ENCODE measurements at places on chromosomes 1 and 21.

- no peak for ATAC-seq
These were observed 281.2 kb upstream of the PLXNA2 start for GRCh38 chr1:208525417-208525816.

DNA sequence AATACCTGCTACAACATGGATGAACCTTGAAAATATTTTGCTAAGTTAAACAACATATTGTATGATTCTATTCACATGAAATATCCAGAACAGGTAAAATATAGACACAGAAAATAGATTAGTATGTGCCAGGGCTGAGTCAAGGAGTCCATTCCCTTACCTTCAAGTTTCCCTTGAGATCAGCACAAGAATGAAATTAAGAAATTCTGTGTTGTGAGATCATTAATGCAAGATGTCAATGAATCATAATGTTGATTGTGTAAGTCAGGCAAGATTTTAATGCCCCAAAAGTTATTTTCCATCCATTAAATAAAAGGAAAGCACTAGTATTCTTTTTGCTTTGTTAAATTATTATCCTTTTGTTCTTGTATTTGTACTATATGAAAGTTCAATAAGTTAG is 139.4 kb downstream of the MRPL39 start:
- no peak for ATAC-seq

- no peak for ATAC-seq
These were observed 88.3 kb downstream of the COL24A1 start for GRCh38 chr1:86068271-86068721.

DNA sequence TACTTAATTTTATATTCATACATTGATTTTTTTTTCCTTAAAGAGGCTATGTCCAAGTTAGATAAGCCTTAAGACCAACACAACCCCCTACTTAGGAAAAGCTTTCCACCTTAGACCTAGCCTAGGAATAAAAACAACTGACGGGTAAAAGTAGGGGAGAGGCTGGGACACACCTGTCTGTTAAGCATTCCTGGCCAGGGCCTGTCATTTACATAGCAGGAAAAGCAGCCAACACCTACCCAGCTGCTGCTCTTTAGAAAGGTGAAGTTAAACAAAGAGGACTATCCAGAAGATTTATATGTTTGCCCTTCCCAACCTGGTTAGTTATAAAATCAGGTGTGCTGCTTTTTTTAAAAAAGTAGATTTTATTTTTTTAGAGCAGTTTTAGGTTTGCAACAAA is 29.1 kb upstream of the SAMD13 start:
- ATAC-seq: no peak

DNA sequence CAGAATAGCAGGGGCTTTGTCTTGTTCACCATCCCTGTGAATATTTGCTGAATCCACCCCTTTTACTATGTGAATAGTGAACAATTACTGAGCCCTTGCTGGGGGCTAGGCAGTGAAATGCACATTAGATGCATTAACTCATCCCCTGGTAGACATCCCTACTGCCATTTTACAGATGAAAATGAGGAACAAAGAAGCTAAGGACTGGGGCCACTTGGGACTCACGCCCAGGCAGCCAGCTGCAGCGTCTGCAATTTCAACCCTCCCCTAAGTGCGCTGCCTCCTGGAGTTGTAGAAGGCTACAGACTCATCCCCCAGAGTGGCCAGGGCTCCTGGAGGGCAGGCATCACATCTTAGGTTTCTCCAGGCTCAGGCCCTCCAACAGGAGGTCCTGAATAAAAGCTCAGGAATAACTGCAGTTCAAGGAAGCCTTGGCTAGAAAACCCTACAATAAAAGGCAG is 31.6 kb downstream of the CAPZB start:
- ATAC-seq: no peak

DNA sequence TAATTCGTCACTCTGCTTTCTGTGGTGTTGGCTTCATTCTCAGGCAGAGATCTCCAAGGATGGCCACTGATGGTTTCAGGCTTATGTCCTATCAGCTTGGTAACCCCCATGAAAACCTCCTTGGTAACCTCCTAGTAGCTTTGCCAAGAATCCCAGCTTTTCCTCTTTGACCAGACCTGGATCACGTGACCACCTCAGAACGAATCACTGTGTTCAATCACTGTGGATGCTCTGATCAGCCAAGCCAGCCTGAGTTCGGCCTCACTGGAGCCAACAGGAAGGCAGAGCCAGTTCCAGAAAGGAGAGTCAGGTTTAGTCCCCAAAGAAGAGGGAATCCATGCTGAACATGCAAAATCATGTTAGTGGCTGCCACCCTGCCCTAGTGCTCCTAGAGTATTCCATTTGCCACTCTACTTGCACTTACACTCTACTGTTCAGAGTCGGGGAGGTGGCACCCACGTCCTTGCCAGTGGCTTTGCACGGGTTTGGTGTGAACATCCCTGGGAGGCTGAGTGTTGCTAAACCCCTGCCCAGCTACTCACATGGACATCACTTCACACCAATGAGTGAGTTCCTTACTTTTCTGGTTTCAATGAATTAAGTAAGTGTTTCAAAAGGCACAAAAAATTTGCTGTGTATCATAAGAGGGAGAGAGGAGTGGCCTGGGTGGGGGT is 33.5 kb upstream of the SSBP3 start:
- ATAC-seq: no peak
